ENCODE measurements at places on chromosomes 11 and 22.

- DNase-seq: no peak
Measured at GRCh38 chr11:93846411-93846810, 4.0 kb downstream of the VSTM5 start.

GRCh38 chr11:95499516-95500135 is 268.6 kb upstream of the SESN3 start:
- DNase-seq: no peak

GRCh38 chr22:45290410-45290936 is 5.7 kb downstream of the UPK3A start:
- DNase-seq: no peak

GRCh38 chr11:43837879-43838278 is 42.8 kb upstream of the ALKBH3 start:
- DNase-seq: no peak

DNA sequence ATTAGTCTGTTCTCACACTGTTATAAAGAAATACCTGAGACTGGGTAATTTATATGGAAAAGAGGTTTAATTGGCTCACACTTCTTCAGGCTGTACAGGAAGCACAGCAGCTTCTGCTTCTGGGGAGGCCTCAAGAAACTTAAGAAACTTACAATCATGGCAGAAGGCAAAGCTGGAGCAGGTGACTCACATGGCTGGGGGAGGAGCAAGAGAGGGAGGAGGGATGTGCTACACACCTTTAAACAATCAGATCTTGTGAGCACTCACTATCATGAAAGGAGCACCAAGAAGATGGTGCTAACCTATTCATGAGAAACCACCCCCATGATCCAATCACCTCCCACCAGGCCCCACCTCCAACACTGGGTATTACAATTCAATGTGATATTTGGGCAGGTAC is 381.6 kb downstream of the ETS1 start:
- no peak for DNase-seq

- DNase-seq: no peak
Measured at GRCh38 chr22:36758792-36759271, 17.1 kb downstream of the IFT27 start.

DNA sequence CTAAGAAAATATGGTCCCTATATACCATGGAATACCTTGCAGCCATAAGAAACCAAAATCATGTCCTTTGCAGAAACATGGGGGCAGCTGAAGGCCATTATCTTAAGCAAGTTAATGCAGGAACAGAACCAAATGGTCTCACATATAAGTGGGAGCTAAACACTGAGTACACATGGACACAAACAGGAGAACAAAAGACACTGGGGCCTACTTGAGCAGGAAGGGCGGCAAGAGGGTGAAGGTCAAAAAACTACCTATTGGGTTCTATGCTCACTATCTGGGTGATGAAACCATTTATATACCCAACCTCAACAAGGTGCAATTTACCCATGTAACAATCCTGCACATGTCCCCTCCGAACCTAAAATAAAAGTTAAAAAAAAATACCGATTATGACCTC is 22.5 kb downstream of the GAS2 start:
- DNase-seq: no peak

DNA sequence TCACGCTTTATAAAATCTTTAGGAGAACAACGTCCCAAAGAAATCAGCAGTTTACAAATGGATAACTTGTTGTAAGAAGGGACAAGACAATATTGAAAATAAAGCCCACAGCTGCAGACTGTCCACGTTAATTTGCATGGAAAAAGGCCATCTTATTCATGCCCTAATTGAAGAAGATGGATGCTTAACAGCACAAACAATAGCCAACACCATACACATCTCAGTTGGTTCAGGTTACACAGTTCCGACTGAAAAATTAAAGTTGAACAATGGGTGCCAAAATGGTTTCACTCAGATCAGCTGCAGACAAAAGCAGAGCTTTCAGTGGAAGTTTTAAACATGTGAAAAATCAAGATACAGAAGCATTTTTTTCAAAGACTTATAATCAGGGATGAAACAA is 314.2 kb downstream of the RAB38 start:
- DNase-seq: no peak

DNA sequence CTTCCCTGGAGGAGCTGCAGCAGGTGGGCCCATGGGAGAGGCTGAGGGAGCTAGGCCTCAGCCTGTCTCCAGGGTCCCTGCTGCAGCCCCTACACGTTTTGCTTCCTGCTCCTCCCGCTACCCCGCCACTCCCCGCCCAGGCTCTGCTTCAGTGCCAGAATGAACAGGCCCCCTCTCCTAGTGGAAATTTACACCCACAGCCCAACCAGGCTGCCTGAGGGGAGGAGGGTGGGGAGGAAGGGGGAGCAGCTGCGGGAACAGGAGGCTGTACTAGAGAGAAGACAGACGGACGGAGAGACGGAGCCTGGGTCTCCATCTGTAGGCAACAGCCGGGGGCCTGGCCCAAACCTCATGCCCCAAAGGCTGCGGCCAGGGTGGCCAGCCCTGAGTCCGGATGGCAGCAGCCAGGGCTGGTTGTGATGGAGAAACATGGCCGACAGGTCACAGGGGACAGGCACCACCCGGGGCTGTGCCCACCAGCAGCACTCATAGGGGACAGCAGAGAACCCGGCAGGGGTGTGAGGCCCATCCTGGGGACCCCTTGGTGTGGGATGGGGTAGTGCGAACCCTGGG is 20.6 kb downstream of the FLRT1 start:
- no peak for DNase-seq

DNA sequence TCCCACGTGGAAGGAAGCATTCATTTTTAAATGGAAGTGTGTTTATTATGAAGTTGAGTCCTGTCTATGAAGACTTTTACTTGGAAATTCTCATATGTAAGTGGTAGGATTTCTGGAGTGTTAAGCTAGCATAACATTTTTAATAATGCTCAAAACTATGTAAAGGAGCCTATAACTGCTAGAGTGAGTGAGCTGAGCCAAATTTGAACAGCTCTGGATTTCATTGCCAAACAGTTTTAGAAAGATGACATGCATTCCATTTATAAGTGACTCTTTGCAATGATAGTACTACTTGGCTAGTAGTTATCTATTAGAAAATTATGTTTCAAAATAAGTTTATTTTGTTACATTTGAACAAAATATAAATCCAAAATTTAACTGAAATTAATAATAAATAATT is 721.2 kb downstream of the LUZP2 start:
- DNase-seq: no peak

- no peak for DNase-seq
Measured at GRCh38 chr11:27406498-27407354, 43.7 kb upstream of the CCDC34 start.

DNA sequence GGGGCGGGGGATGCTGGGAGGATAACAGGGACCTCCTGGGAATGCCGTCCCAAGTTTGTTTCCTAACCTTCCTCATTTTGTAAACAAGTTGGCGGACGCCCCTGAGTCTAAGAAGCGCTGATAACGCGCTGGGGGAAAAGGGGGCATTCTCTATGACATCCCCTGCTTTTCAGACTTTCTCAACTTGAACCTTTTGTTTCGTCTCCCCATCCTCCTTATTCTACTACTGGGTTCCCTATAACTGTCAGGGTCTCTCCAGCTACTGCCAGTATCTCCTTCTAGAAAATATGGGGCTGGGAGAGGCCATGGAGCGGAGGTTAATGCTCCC is 654 bp downstream of the TMEM86A start:
- DNase-seq: no peak

DNA sequence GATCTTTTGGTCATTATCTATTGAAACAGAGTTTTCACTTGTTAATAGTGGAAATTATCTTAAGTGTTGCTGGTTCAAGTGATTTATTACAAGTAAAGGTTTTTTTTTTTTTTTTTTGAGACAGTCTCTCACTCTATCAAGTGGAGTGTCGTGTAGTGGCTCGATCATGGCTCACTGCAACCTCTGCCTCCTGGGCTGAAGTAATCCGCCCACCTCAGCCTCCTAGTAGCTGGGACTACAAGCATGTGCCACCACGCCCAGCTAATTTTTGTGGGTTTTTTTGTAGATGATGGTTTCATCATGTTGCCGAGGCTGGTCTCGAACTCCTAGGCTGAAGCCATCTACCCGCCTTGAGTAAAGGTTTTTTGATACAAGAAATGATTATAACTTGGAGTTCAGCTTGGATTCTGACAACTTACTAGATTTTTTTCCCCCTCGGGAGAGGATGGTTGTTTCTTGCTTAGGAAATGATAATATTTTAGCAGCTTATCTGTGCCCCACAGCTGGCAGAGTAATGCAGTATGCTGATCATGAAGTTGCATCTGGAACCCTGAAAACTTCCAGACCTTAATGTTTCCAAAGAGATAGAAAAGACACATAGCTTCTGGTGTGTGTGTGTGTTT is 68.9 kb downstream of the MTMR3 start:
- DNase-seq: no peak

- no peak for DNase-seq
Measured at GRCh38 chr11:109973486-109973885, 119.7 kb upstream of the ZC3H12C start.

- DNase-seq: no peak
Measured at GRCh38 chr11:15216678-15217077, 102.0 kb downstream of the INSC start.

GRCh38 chr11:117259417-117259816 is 26.9 kb downstream of the RNF214 start:
- no peak for DNase-seq

GRCh38 chr11:133639408-133639807 is 107.1 kb upstream of the OPCML start:
- DNase-seq: no peak

DNA sequence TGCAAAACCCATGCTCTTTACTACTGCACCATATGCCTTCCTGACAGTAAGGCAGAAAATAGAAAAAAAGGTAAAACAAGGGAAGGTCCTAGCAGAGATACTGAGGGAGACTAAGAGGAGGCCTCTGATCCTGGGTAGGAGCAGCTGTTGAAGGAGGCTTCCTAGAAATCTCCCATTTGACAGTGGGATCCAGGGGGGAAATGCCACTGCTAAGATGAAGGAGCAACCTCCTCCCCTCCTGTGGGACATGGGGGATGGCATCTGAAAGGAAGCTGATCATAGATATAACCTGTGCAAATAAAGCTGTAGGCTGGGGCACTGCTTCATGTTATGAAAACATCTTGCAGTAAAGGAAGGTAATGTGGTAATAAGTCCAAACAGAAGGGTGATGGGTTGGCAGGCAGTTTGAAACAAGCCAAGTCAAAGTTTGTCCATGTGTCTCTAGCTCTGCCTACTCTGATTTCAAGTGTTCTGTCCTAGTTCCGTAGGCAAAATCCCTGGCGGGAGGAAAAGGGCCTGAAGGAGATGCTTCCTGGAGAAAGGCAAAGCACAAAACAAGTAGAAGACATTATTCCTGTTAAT is 86.7 kb upstream of the EED start:
- DNase-seq: no peak

DNA sequence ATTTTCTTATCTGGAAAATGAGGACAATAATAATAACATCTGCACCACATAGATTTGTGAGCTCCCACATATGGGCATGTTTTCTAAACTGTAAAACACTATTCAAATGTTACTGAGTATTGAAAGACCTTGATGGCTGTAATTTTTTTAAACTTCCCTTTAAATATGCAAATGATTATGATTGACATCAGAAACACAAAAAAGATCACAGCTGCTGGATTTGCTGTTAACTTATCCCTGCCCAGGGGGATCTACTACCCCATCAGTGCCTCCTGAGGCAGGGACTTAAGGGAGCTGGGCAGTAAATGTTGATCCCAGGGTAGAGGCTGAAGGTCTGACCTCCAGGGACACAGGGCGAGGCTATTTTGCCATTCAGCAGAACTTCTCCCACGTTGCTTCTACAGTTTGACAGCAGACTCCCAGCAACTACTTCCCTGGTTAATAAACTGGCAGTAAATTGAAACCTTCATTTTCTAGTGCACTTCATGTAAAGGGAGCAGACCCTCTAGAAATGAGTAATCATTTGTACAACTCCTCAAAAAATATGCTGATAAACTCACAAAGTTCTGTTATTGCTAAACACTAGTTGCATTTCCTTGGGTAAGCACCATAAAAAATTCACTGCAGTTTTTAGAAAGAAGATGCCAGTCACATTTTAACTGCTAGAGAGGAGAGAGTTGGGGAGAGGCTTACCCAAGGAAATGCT is 20.3 kb downstream of the TMPRSS5 start:
- no peak for DNase-seq

DNA sequence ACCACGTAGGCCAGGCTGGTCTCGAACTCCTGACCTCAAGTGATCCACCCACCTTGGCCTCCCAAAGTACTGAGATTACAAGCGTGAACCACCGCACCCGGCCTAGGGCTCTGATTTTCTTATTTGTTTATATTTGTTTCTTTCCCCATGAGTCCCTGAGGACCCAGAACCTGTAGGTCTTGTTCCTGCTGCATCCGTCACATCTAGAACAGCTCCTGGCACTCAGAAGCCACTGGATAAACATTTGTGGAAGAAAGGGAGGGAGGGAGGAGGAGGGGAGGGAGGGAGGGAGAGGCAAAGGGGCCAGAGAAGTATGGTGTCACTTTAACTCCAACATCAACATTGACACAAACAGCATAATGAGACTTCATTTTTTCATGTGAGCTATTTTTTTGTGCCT is 67.7 kb downstream of the CELSR1 start:
- no peak for DNase-seq

- DNase-seq: no peak
Measured at GRCh38 chr22:48647606-48648515, 1179.8 kb downstream of the BRD1 start.
